ENCODE measurements at places on chromosomes 1 and 21. TPM values are rescaled to one million over a fixed set of nuclear protein-coding genes. Genes with fewer than 3 reads are reported as not detected.

DNA sequence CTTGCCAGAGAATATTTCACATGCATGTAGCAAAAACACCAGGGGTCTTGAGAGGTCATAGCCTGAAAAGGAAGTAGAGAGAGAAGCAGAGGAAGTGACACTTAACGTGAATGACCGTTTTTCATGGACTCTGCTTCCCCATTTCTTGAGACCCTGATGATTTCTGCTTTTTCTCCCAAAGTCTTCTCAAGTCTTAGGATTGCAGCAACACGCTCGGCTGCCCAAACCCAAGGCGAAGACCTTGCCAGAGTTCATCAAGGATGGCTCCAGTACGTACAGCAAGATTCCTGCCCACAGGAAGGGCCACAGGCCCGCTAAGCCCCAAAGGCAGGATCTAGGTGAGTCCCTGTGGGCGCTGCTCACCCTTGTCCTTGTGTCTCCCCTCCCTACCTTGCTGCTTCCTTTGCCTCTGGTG, 12.8 kb downstream of the THEMIS2 start:
- no peak overlapping the region for H3K4me3 ChIP-seq
- H3K27me3 ChIP-seq: no peaks in the 10 kb centered on the region
- no peaks in the 10 kb centered on the region for H3K36me3 ChIP-seq
- H3K27ac ChIP-seq: no peak overlapping the region
- H3K4me1 ChIP-seq: no peaks in the 10 kb centered on the region

- DNase-seq: no peak
- no peak overlapping the region for H3K4me3 ChIP-seq
- H3K36me3 ChIP-seq: peaks cover 8% of the 10 kb centered on the region
- H3K4me1 ChIP-seq: no peaks in the 10 kb centered on the region
- H3K27me3 ChIP-seq: no peaks in the 10 kb centered on the region
- no peak overlapping the region for H3K27ac ChIP-seq
Measured at GRCh38 chr1:11967028-11967547, 13.2 kb upstream of the MFN2 start.

DNA sequence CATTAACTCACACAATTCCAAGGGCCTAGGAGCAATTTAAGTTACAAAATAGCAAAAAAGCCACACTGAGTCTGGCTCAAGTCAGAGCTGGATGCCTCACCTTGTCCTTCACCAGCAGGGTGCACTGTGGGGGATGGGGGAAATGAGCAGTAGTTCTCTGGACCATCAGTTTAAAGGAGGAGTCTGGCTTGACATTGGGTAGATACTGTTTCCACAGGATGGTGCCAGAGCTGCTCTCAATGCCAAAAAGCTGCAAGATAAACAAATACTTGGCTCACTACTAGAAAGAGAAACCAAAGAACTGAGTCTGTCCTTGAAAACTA, 18.8 kb downstream of the EMC1 start:
- H3K4me1 ChIP-seq: no peaks in the 10 kb centered on the region
- no peak overlapping the region for H3K27ac ChIP-seq
- H3K4me3 ChIP-seq: no peak overlapping the region

DNA sequence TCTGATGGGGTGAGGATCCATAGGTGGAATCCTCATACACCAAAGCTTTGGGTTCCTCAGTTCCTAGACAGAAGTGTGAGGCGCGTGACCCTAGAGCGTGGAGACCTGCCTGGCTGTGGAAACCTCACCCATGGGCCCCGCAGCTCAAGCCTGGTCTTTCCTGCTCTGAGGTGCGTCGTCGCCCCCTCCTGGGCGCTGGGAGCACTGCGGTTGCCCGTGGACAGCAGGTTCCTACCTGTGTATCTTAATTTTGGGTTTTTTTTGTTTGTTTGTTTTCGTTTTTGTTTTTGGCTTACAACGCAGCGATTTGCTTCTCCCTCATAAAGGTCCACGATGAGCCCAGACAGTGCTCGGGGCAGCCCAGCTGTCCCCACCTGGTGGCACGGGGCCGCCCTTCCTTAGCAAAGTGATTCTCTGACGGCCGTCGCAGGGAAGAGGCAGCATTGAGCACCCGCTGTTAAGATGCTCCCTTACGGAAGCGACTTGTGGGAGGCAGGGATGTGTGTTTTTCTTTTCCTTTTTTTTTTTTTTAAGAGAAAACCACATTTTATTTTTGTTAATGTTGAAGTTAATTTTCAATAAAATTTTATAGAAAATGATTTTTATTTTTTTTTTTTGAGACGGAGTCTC, 36.5 kb upstream of the TRAPPC10 start:
- peaks cover 5% of the 10 kb centered on the region for H3K36me3 ChIP-seq
- peaks cover 7% of the 10 kb centered on the region for H3K4me1 ChIP-seq
- DNase-seq: peak; percentile 40
- peaks cover 1% of the 10 kb centered on the region for H3K27me3 ChIP-seq

DNA sequence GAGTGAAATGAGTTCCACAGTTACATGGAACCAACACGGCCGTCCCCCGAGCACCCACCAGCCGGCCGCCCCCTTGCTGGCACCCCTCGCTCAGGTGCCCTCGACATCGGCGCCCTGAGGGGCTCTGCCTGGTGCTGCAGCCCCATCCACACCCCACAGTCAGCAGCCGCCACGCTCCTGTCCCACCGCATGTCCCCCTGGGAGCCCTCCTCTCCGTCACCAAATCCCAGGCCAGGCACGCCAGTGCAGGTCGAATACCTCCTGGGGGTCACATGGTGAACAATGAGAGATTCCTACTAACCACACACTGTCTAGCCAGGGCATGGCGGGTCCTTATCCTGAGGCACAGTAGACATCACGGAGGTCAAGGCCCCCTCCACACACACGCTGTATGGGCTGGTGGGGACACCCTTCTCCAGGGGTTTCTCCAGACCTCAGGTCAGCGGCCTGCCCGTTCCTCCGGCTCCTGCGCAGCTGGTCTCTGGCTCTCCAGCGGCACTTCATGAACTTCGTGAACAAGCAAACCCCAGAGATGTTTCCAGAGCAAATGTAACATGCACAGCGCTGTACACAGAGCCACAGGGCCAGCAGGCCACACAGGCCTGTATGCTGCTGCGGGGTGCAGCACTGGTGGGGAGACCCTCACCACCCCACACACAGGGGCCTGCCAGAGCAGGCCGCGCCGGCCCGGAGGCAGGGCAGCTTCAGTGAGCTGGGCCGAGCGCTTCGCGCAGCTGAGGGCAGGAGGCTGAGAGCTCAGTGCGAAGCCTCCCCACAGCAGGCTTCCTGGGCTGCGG, 21.8 kb downstream of the POFUT2 start:
- H3K4me3 ChIP-seq: no peak overlapping the region
- peaks cover 6% of the 10 kb centered on the region for H3K27me3 ChIP-seq
- DNase-seq: no peak

- no peaks in the 10 kb centered on the region for H3K4me1 ChIP-seq
- no peaks in the 10 kb centered on the region for H3K36me3 ChIP-seq
- H3K27me3 ChIP-seq: peaks cover 3% of the 10 kb centered on the region
- no peak overlapping the region for H3K27ac ChIP-seq
- DNase-seq: no peak
- H3K4me3 ChIP-seq: no peak overlapping the region
Measured at GRCh38 chr1:1200876-1201810, 5.2 kb downstream of the TNFRSF18 start.

- H3K27ac ChIP-seq: no peak overlapping the region
- peaks cover 44% of the 10 kb centered on the region for H3K4me1 ChIP-seq
- no peak overlapping the region for H3K4me3 ChIP-seq
- H3K27me3 ChIP-seq: peaks cover 6% of the 10 kb centered on the region
- DNase-seq: peak; percentile 72
- no peaks in the 10 kb centered on the region for H3K36me3 ChIP-seq
Measured at GRCh38 chr1:179079113-179079761, 2.6 kb upstream of the TOR3A start.

DNA sequence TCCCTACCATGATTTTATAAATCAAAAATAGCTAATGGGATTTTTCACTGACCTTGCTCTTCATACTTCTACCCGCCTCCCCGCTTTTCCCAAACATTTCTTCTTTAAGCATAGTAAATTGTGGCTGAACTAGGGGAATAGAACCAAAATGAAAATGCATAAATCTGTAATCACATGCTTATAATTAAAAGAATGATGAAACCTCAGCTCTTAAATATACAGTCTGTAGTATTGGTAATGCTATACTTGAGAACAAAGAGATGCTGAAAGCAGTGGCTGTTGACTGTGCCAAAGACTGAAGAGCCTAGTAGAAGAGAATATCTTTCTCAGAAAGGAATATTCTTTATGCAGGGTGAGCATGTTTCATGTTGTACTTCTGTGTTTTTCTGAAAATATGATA, 249.1 kb downstream of the GREM2 start:
- H3K4me3 ChIP-seq: no peak overlapping the region
- H3K36me3 ChIP-seq: peaks cover 84% of the 10 kb centered on the region
- H3K4me1 ChIP-seq: peaks cover 21% of the 10 kb centered on the region
- H3K27ac ChIP-seq: peak overlapping the region; percentile 27

GRCh38 chr1:63984930-63985290, 211.1 kb downstream of the ROR1 start:
- peaks cover 46% of the 10 kb centered on the region for H3K4me1 ChIP-seq
- peaks cover 2% of the 10 kb centered on the region for H3K27me3 ChIP-seq
- peaks cover 7% of the 10 kb centered on the region for H3K36me3 ChIP-seq
- no peak overlapping the region for H3K4me3 ChIP-seq

DNA sequence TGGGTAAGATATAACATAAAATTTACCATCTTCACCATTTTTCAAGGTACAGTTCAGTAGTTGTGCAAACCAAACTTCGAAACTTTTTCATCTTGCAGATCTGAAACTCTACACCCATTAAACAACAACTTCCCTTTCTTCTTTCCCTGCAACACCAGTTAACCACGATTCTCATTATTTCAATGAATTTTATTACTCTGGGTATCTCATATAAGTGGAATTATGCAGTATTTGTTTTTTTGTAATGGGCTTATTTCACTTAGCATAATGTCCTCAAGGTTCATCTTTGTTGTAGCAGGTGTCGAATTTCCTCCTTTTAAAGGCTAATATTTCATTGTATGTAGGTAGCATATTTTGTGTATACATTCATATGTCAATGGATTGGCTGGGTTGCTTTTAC, 146.1 kb downstream of the SPATA46 start:
- peaks cover 24% of the 10 kb centered on the region for H3K27me3 ChIP-seq
- no peak for DNase-seq
- H3K36me3 ChIP-seq: no peaks in the 10 kb centered on the region
- H3K27ac ChIP-seq: no peak overlapping the region
- H3K4me3 ChIP-seq: no peak overlapping the region
- H3K4me1 ChIP-seq: peaks cover 10% of the 10 kb centered on the region

The RAB3B gene
- 144 TPM for total RNA-seq

The IGSF5 gene
- total RNA-seq: not detected

The LENEP gene
- total RNA-seq: 0.46 TPM

The AQP10 gene
- total RNA-seq: not detected

The CNKSR1 gene
- 0.28 TPM for total RNA-seq

The CCDC30 gene
- 1.2 TPM for total RNA-seq

The NEXN gene
- 55.1 TPM for total RNA-seq

The LIPI gene
- not detected for total RNA-seq

The DDR2 gene
- 193 TPM for total RNA-seq
